Islet precursor cell (in vitro differentiated cells): ENCODE measurements at places on chromosomes 7 and 10.

GRCh38 chr10:22805304-22805703, 90.9 kb upstream of the PIP4K2A start:
- DNase-seq: no peak

GRCh38 chr7:106641416-106641815, 19.5 kb downstream of the CCDC71L start:
- no peak for DNase-seq

GRCh38 chr7:124171068-124171467, 138.2 kb upstream of the TMEM229A start:
- DNase-seq: no peak

DNA sequence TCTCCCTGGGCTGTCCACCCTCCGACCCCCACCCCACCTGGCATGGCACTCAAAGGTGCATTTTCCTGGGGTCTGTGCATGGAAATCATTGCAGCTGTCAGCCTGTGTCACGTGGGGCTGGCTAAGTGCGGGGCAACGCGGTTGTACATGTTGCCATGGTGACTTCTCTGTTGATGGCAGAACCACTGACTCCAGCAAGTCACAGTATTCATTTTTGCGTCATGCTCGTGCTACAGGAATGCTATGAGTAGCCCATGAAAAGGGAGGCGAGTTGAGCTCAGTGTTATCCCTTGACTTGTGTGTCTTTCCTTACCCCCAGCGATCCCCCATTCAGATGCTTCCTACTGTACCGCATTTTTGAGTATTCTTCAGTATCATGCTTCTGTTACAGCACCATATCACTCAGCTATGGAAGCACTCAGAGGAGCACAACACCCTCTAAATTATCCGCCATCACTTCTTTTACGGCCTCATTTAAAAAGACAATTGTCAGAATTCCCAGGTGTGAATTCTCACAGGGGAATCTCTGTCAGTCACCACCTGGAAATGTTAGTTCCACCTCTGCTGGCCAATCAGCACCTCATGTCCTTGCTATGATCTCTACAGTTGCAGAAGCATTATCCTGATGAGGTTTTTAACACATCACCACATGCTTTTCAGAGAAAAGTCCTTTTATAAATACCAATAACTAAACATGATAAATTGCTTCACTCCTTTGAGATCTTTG, 194.4 kb upstream of the C7orf33 start:
- peak; percentile 67 for DNase-seq

DNA sequence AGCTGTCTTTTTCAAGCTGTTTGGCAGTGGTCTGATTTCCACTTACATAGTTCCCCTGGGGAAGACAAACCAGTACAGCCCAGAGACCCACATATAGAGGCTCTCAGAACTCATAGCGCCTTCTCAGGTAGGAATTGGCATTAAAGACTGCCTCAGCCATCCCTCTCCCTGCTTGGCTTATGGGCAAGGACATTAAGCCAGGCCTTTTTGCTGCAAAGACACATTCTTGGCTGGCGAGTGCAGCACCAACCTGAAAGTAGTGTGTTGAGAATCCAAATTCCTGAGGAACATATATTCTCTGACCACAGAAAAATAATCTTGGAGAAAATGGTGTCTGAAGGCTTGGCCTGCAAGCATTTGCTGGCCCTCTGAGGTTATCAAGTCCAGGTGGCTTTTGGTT, 39.2 kb upstream of the HPS1 start:
- peak; percentile 82 for DNase-seq
